ENCODE measurements at places on chromosomes 13 and 19.
A peak's percentile ranks its signal among the peaks of the same experiment; 100 is the strongest.

DNA sequence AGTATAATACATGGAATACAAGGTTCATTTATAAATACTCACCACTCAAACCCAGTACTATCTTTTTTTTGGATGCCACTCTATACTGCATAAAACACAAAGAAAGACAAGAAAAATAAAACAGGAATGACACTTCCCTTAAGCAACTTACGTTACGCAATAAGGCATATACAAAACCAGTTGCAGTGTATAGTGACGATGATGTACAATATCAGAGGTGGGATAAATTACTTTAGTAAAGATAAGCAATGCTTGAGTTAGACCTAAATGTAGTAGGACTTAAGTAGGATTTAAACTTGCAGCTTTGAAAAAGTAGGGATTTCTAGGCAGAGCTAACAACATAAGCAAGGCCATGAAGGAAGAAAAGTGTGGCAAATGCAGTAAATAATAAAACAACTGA is 374.9 kb downstream of the SPRY2 start:
- no peak for DNase-seq

DNA sequence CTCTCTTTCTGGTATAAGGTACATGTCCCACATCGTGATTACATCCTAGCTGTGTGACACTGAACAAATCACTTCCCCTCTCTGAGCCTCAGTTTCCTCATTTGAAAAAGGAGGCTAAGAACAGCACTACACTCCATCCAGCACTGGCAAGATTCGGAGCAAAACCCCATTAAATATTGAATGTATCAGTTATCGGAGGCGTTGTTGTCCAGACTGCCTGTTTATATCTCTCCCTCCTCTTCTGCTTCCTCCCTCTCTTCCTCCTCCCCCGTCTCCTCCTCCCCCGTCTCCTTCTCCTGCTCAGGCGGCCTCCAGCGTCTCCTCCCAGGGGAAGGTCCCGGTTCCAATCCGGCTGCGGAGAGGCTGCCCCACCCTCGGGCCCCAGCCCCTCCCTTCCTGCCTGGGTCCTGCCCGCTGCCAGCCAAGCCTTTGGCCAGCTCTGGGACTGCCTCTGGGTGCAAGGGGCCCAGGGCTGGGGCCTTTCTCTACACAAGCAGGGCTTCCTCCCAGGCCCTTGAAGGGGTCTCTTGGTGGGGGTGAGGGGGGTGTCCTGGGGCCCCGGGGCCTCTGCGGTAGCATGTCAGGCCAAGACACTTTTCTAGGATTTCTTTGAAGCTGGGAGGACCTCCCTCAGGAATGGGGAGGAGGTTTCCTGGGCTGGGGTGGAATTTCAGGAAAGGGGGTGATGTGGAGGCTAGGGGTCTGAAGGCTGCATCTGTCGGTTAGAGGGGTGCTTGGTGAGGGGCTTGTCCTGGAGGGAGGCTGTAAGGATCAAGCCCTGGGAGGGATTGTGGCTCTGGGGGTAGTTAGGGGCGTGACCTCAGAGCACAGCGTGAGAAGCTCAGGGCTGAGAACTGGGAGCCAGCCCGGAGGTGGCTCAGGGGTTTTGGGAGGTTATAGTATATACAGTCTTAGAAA is 1.9 kb downstream of the RRAS start:
- no peak for DNase-seq

DNA sequence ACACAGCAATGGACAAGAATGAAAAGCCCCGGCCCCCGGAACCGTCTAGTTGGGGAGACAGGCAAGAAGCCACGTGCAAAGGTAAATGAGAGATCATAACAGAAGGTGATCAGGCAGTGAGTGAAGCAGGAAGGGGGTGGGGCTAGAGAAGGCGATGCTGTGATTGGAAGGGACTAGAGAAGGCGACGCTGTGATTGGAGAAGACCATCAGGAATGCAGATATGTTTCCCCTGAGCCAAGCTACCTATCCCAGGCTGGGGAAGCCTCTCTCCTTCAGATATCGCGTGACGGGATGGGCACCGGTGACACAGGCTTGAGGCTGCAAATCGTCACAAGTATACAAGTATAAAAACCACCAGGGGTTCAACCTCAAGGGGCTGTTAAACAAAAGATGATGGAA is 21.8 kb downstream of the DCAF15 start:
- DNase-seq = no peak

- DNase-seq = no peak
These were observed 80.2 kb downstream of the SHISA2 start for GRCh38 chr13:25971459-25972145.

- DNase-seq = no peak
These were observed 1.9 kb downstream of the ZNF628 start for GRCh38 chr19:55478364-55478763.

- DNase-seq = peak; percentile 54
These were observed 66.3 kb downstream of the MAP4K1 start for GRCh38 chr19:38551450-38551813.

DNA sequence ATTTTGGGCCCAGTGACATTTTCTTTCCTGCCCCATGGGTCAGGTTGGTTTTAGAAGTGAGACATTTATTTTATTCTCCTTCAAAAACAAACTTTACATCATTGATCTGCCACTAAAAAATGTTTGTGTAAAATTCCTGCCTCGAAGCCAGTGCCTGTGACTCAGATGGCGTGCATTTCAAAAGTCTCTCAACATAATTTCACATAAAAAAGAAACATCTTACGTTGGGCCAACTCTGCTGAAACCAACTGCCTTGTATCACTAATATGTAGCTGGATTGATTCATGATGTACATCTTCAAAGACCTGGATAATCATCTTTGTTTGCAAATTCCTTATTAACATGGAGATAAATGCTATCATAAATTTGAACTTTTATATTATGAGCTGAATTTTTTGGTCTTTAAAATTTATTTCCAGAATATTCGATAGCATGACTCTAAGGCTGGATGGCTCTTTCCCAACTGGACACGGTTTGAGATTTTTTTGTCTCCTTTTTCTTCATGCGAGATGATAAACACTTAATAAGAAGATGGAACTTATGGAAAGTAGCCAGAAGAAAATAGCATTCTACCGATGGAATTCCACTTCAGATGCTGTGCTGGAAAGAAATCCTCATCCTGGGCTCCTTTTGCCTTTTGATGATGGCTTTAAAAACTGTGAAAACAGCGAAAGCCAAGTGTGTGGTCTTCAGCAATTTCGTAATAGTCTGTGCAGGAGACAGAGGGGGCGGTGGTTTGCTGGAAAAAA is 420.5 kb downstream of the FGF9 start:
- no peak for DNase-seq
